Smooth muscle cell of trachea (primary cell): ENCODE measurements at places on chromosomes 2 and 18. TPM values are rescaled to one million over a fixed set of nuclear protein-coding genes. Genes with fewer than 3 reads are reported as not detected.

Gene TSPYL6
- under 0.01 TPM in 1 of 2 replicates, not detected in the other for total RNA-seq

Gene BMP10
- total RNA-seq: not detected in 2 replicates

Gene SLC9A4
- total RNA-seq: not detected in 2 replicates

Gene LRRC30
- total RNA-seq: not detected in 2 replicates

Gene CD8A
- not detected in 2 replicates for total RNA-seq

Gene UGT1A8
- total RNA-seq: not detected in 2 replicates

Gene RAB17
- total RNA-seq: 0.83 TPM in 1 of 2 replicates, not detected in the other

Gene GPD2
- total RNA-seq: 73.6 and 92.8 TPM in 2 replicates

Gene FASTKD1
- 15.1 and 18.6 TPM in 2 replicates for total RNA-seq

Gene GPR39
- total RNA-seq: 1.3 and 3.3 TPM in 2 replicates

Gene COL6A3
- 2,183 and 3,095 TPM in 2 replicates for total RNA-seq

Gene C1QL2
- not detected in 2 replicates for total RNA-seq

Gene ANO7
- total RNA-seq: 0.15 and 0.83 TPM in 2 replicates

Gene NEU2
- not detected in 2 replicates for total RNA-seq

Gene MIB1
- total RNA-seq: 58.9 and 60.7 TPM in 2 replicates

Gene GALNT3
- 0.33 and 0.58 TPM in 2 replicates for total RNA-seq

Gene PPIL3
- total RNA-seq: 51.9 and 57.6 TPM in 2 replicates

Gene KIF1A
- not detected in 2 replicates for total RNA-seq

Gene TMEM198
- total RNA-seq: 0.73 and 2.3 TPM in 2 replicates

Gene KCNF1
- 0.29 and 0.83 TPM in 2 replicates for total RNA-seq

Gene AGXT
- not detected in 2 replicates for total RNA-seq

Gene GPR17
- not detected in 2 replicates for total RNA-seq

Gene CFAP210
- total RNA-seq: not detected in 2 replicates

Gene TEKT4
- not detected in 2 replicates for total RNA-seq

Gene REG3G
- not detected in 2 replicates for total RNA-seq

Gene ZNF396
- 2.8 and 3.0 TPM in 2 replicates for total RNA-seq

Gene LIPG
- total RNA-seq: 0.58 and 0.83 TPM in 2 replicates

Gene ILKAP
- total RNA-seq: 19.8 and 32.1 TPM in 2 replicates

Gene ALS2
- total RNA-seq: 26.9 and 31.8 TPM in 2 replicates

Gene ITGA4
- 81.6 and 92.3 TPM in 2 replicates for total RNA-seq

Gene SS18
- 86.8 and 103 TPM in 2 replicates for total RNA-seq

Gene LYG1
- total RNA-seq: 0.17 and 0.73 TPM in 2 replicates

Gene MDH1
- 170 and 261 TPM in 2 replicates for total RNA-seq

Gene ACOXL
- under 0.01 TPM in 1 of 2 replicates, not detected in the other for total RNA-seq
